ENCODE measurements at places on chromosomes 11 and 22.

DNA sequence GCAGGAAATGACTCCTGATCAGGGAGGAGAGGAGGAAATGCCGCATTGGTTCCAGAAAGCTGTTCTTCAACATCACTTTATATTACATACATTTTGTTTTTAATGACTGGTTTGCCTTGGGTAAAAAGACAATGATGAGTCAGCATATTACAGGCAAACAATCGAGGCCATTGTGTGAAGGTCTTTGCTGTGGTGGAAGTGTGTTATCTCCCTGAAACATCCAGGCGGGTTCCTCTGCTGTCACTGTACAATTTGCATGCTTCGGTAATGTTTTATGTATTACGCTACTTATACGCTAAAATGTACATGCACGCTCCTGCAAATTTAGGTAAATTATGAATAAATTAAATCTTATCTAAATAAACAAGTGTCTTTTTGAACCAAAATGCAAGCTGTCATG is 161.1 kb downstream of the KIRREL3 start:
- no peak for DNase-seq

DNA sequence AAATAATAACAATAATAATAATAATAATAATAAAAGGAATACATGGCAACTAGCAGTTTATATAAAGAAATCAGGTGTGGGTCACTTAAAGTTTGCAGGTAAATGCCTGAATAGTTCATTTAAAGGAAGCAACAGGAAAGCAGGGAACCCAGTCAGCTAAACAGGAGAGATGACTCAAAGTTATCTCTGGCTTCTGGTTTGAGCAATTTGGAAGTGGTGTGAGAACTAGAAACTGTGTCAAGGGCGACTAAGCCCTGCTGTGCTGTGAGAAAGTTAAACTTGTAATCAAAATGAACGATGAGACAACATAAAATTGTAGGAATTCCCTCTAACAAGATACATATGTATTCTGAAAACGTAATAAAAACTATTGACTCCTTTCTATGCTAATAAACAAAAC is 35.5 kb downstream of the SLC22A9 start:
- DNase-seq: no peak

DNA sequence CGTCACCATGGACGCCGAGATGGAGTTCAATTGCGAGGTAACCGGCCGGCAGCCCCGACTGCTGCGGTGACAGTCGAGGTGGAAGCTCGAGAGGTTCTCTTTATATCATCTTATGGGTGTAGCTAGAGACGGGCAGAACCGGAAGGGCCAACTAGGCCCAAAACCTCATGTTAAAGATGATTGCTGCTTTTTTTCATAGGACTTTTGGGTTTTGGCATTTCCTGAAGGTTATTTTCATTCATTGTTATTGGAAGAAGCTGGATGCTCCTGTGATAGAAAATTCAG is 585 bp downstream of the NF2 start:
- DNase-seq: peak; percentile 57

- no peak for DNase-seq
These were observed 13.4 kb upstream of the CAPN5 start for GRCh38 chr11:77053217-77054015.

GRCh38 chr11:126281245-126281644 is 1.6 kb upstream of the TIRAP start:
- no peak for DNase-seq

- DNase-seq: no peak
These were observed 328.8 kb upstream of the PITPNB start for GRCh38 chr22:28247667-28248363.
